ENCODE measurements at places on chromosomes 12 and 14.

GRCh38 chr12:93008044-93008778 lies 79.1 kb upstream of the EEA1 start:
- no peak for DNase-seq

- peak; percentile 64 for DNase-seq
Measured at GRCh38 chr14:75204116-75204515, 27.7 kb upstream of the TMED10 start.

GRCh38 chr12:92503029-92503931 lies 199.5 kb upstream of the PLEKHG7 start:
- peak; percentile 69 for DNase-seq

GRCh38 chr12:15801770-15802744 lies 12.9 kb upstream of the EPS8 start:
- peak; percentile 35 for DNase-seq

DNA sequence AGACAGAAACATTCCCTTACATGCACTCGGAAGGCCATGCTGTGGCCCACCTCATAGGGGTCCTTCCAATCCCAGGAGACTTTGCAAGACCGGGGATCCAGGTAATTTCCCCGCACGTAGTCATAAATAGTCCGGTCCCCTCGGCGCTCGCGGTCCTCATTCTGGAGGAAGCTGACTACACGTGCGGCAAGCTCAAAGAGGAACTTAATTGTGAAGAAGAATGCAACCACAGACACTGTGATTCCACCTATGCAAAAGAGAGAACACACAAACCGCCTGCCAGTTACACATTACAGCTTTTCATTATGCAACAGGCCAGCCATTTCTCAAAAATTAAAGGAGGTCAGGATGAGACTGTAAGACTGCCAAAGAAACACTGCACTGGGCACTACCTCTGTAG lies 28.4 kb downstream of the AREL1 start:
- DNase-seq, result no peak

- peak; percentile 91 for DNase-seq
Measured at GRCh38 chr14:67426983-67427606, 15.1 kb upstream of the PLEK2 start.

GRCh38 chr12:109927622-109928021 lies 27.5 kb downstream of the TCHP start:
- peak; percentile 79 for DNase-seq

- DNase-seq, result peak; percentile 83
Measured at GRCh38 chr14:20855652-20856291, 35.4 kb upstream of the RNASE3 start.

DNA sequence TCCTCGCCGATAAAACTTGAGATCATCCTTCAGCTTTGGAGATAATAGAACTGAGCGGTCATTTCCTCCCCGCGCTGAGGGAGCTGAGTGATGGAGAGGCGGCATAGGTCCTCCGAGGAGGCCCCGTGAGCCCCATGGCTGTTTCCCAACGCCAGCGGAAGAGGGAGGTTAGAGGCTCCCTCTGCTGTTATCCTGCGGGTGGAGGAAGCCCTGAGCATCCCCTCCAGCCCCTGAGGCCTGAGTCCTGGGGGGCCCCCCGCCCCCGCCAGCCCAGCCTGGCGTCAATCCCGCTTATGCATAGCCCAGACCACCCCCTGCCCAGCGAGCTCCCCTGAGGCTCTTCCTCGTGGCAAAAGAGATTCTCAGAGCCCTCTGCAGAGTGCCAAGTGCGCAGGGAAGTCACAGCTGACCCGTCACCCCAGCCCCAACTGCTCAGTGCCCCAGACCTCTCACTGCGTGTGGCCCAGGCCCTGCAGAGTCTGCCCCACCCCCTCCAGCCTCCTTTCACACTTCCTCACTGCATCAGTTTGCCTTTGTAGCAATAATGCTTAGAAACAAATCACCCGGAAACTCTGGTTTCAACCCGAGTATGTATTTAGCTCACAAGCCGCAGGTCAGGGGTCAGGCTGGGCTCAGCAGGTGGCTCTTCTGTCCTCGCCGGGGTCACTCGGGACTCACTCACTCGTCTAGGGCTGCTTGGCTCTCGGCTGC lies 44.7 kb upstream of the GALNT9 start:
- DNase-seq, result no peak

DNA sequence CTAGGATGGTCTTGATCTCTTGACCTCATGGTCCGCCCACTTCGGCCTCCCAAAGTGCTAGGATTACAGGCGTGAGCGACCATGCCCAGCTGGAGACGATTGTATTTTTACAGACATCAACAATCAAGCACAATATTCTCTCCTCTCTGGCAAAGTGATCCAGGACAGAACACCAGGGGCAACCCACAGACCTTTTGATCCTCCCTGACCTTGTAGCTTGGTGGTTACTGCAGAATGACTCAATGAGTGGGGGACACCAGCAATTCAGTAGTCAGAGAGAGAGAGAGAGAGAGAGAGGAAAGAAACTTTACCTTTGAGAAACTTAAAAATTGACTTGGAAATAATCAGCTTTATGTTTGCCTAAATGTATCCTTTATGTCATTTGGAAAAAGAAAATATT lies 51.2 kb downstream of the DRAM1 start:
- DNase-seq, result no peak

DNA sequence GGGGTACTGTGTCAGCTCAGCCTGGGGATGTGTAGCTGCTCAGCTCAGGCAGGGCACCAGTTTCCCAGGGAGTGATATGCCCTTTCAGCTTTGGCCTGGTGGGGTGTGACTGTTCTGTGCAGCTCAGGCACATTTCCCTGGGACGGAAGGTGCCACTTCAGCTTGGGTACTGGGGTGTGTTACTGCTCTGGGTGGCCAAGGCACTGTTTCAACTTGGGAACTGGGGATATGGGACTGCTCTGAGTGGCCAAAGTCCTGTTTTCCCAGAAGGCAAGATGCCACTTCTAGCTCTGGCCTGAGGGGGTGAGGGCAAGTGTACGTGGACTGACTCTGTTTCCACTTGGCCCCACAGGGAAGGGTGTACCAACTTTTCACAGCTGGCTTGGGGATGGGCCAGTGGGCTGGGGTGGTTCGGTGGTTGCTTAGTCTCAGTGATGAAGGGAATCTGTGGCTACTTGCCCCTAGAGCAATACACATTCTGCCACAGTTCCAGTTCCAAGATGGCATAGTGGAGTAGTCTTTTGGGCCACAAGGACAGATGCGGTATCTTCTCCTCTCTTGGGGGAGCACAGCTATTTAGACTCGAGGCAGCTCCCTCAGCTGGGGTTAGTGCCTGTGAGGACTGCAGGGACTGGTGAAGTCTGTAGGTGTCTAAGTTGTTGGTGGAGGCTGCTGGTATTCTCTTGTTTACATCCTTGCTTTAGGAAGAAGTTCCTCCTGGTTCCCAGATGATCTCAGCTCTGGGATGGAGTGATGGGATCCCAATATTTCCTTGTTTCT lies 26.4 kb downstream of the TBC1D15 start:
- no peak for DNase-seq

DNA sequence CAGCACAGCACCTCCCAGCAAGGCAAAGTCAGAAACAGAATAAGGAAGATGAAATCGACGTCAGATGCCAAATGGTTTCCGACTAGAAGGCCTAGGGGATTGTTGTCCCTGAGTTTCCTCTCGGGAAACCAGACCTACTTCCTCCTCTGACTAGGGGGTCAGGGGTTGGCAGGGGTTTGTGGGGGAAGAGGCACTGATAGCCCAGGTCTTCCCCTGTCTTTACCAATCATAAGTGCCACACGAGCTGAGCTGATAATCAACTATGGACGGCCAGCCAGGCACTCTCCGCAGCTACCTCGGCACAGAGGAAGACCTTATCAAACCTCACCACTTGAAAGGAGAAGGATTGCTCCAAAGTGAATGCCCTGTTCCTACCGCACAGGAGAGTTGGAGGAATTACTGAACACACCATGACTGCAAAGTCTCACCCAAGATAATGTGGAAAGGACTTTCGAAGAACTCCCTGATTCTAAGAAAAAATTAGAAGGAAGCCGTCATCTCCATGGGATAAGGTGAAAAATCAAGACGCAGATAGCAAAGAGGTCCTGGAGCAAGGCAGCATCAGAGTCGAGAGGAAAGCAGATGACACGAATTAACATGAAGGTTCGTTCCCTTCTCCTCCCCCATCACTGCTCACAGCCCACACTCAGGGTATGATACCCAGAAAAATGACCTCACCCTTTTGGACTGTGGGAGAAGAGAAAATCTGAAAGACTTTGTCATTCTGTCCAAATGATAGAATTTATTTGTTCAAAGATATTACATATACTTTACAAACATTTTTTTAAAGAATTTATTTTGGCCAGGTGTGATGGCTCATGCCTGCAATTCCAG lies 77.7 kb upstream of the MED13L start:
- DNase-seq, result no peak

DNA sequence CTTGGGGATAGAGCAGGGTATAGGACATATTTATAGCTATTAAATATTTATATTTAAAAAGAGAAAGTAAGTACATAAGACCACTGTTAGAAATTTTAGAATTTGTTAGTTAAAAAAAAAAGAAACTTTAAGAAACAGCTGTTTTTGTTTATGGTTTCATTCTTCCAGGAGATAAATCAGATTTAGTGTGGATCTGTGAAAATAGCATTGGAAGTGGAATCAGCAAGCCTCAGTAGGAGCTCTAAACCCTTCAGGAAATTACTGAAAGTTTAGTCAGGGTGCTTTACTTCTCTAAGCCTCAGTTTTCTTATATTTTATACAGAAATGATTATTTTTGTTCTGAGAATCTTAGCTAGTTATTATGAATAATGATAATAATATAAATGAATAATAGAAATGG lies 316.0 kb upstream of the NOVA1 start:
- no peak for DNase-seq

DNA sequence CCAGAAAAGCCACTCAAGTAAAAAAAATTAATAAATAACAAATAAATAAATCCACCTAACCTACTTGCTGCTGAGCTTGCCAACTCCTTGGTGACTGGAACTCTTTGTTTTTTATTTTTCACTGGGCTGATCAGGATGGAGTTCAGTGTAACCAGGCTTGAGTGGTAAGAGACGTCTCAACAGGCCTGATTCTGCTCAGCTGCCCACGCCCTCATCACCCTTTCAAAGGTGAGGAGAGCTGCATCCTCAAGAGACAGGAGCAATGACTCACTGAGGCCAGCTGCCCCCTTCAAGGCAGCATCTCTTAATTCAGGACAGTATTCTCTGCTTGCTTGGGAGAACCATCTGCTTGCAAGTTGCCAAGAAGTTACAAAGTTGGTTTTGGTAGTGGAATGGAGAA lies 111.9 kb upstream of the CPM start:
- DNase-seq, result no peak

DNA sequence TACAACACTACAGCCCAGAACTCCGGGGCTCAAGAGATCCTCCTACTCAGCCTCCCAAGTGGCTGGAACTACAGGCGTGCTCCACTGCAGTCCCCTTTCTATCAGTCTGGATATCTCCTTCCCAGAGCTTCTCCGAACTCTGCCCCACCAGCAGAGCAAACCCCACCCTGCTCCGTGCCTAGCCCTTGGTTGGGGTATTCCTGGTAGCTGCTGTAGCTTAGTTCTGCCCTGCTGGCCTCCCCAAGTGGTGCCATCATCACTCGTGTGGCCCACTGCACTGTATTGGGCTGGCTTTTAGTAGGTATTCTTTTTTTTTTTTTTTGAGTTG lies 9.5 kb downstream of the HSP90AA1 start:
- no peak for DNase-seq

- DNase-seq, result no peak
Measured at GRCh38 chr14:79332504-79333197, 878.7 kb downstream of the DIO2 start.

- no peak for DNase-seq
Measured at GRCh38 chr14:51676549-51676948, 24.8 kb downstream of the FRMD6 start.

DNA sequence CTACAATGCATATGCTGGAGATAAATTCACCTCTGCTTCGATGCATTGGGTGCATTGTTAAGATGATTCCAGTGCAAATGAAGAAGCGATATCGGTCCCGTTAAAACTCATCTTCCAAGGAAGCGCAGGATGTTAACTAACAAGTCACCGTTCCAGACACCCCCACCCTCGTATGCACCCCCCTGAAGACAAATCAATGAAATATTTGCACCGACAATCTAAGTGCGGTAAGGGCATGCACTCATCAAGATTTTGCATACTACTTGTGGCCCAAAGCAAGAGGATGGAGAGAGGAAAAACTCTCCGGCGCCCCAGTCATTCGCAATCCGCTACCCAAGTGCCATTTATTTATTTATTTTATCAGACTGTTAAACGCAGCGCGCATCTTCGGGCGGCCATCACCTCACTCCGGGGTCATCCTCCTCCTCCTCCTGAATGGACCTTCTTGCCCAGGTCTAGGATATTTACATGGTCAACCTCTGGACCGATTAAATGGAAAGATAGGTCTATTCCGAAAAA lies 1.2 kb downstream of the NOVA1 start:
- DNase-seq, result no peak

- peak; percentile 90 for DNase-seq
Measured at GRCh38 chr12:110780448-110780847, 37.8 kb upstream of the PPP1CC start.

DNA sequence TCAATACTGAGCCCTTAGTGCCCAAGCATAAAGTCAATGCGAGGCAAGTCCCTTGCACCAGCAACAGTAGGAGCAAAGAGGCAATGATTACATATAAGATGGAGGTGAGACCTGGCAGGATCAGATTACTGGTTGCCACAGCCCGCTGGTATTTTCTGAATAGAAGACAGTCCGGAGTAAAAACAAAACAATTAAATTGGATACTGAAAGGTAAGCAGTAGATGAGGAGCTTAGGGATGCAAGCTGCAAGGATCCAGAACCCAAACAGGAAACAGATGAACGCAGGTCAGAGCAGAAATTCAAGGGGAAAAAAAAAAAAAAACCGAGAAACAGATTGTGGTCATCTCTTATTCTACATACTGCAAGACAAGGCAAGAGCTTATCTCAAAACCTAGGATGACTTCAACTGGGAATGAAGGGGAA lies 119.6 kb downstream of the MED13L start:
- no peak for DNase-seq

GRCh38 chr14:63431466-63431865 lies 111.7 kb downstream of the PPP2R5E start:
- DNase-seq, result no peak

GRCh38 chr14:100618318-100618693 lies 31.1 kb upstream of the BEGAIN start:
- DNase-seq, result no peak

- DNase-seq, result no peak
Measured at GRCh38 chr12:97760601-97761000, 298.0 kb downstream of the RMST start.

DNA sequence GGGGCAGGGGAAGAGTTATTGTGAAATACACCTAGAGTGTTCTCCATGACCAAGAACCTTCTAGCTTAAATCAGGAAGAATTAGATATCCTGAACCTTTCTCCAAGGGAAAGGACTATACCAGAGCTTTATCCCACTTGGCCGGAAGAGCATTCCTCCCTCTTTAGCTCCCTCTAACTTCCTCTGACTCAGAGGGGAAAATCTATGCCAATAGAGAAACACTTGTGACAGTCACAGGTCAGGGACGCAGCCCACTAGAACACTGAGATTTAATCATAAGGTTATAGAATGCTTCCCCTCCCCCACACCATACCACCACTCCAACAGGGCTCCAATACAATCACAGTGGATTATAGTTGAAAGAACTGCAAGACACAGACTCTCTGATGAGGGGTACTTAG lies 55.4 kb upstream of the RFX4 start:
- no peak for DNase-seq

GRCh38 chr14:91159182-91159581 lies 45.3 kb downstream of the DGLUCY start:
- no peak for DNase-seq

Measured in activated CD4-positive, alpha-beta T cell treated with anti-CD3 and anti-CD28 coated beads, Interleukin-2, amount 10 ng/mL, durations not matched to agents 24 days and 14 days (primary cell).